Activated CD4-positive, alpha-beta memory T cell treated with anti-CD3 and anti-CD28 coated beads for 36 hours (primary cell): ENCODE measurements at places on chromosomes 7 and 10. TPM values are rescaled to one million over a fixed set of nuclear protein-coding genes. Genes with fewer than 3 reads are reported as not detected.

Gene SRRM3
- total RNA-seq, result not detected

Gene DNAJC12
- total RNA-seq, result 11.5 TPM

Gene SPDYE16
- total RNA-seq, result 0.19 TPM

Gene SH2D4B
- not detected for total RNA-seq

Gene TEX47
- total RNA-seq, result not detected

Gene WNT8B
- 0.46 TPM for total RNA-seq

Gene SLC13A1
- total RNA-seq, result not detected

GRCh38 chr7:32219416-32219815, 149.2 kb upstream of the PDE1C start:
- DNase-seq, result no peak

- DNase-seq, result no peak
These were observed 53.8 kb upstream of the ITGB8 start for GRCh38 chr7:20276705-20277472.

- no peak for DNase-seq
These were observed 31.4 kb upstream of the DLX6 start for GRCh38 chr7:96973986-96974385.

GRCh38 chr7:18754766-18755165, 259.2 kb downstream of the HDAC9 start:
- DNase-seq, result no peak

- DNase-seq, result no peak
These were observed 74.5 kb downstream of the LANCL2 start for GRCh38 chr7:55439627-55440026.

DNA sequence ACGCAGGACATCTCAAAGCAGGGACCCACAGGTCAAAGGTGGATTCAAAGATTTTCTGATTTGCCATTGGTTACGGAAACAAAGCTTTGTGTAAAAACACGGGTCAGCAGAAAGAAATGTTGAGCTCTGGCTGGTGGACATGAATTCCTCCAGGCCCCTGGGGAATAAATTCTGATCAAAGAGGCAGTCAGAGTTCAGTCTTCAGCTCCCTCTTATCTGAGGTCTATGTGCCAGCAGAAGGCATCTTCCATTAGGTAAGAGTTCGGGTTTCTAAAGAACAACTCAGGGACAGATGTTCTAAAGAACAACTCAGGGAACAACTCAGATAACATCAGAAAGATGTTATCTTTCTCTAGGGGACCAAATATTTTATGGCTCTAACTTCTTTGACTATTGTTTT, 64.9 kb upstream of the PALS2 start:
- no peak for DNase-seq

GRCh38 chr7:71574153-71574860, 442.4 kb downstream of the GALNT17 start:
- DNase-seq, result no peak

DNA sequence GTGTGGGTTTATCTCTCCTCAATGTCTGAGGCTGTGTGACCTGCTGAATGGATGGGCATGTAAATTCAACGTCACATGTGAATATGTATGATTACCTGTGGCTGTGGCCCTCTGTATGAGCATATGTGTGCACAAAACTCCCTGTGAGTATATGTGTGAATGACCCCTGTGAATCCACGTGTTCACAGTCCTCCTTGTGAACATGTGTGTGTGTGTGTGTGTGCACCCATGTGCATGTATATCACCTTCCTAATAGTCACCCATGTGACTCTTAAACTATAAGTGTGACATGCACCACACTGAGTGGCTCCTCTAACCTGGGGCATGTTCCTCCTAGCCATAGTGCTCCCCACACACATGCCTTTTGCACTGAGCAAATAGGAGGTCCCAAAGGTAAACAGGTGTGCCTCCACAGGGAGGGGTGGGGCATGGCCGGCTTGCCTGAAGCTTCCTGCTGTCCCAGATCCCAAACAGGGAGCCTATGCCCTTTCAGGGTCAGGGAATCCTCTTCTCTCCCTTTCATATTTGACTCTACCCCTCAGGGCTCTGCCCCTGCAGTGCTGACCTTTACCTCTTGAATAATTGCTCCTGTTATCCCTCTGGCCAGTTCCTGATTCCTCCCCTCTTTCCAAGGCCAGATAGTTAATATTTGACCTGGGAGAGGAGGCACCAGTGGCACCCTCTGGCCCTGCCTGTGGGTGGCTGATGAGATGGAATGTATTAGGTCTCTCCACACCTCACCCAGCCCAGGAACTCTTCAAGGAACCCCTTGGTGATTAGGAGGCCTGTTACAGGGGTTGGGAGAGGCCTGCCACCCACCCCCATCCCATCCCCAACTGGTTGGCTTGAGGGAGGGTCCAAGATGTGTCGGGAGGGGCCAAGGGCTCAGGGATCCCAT, 1.9 kb downstream of the SEMA4G start:
- DNase-seq, result no peak

GRCh38 chr7:36522453-36523007, 132.9 kb downstream of the ANLN start:
- no peak for DNase-seq

DNA sequence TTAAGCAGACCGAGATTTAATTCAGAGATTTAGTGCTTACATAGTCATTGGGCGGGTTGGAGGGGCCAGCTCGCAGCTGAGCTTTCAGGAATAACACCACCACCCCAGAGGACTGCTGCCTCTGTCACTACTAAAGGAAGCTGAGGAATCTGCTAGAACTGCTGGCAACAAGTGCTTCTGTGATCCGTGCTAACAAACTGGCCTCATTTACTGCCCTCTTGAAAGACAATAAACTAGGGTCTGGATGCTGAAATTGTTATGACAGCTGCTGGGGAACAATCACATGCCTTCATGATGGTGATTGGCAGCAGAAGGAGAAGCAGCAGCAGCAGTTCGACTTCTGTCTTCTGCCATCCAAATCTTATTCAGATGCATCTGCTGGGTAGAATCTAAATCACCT, 285.5 kb upstream of the TAC1 start:
- no peak for DNase-seq

GRCh38 chr7:253581-254336, 36.2 kb upstream of the FOXL3 start:
- DNase-seq, result no peak

DNA sequence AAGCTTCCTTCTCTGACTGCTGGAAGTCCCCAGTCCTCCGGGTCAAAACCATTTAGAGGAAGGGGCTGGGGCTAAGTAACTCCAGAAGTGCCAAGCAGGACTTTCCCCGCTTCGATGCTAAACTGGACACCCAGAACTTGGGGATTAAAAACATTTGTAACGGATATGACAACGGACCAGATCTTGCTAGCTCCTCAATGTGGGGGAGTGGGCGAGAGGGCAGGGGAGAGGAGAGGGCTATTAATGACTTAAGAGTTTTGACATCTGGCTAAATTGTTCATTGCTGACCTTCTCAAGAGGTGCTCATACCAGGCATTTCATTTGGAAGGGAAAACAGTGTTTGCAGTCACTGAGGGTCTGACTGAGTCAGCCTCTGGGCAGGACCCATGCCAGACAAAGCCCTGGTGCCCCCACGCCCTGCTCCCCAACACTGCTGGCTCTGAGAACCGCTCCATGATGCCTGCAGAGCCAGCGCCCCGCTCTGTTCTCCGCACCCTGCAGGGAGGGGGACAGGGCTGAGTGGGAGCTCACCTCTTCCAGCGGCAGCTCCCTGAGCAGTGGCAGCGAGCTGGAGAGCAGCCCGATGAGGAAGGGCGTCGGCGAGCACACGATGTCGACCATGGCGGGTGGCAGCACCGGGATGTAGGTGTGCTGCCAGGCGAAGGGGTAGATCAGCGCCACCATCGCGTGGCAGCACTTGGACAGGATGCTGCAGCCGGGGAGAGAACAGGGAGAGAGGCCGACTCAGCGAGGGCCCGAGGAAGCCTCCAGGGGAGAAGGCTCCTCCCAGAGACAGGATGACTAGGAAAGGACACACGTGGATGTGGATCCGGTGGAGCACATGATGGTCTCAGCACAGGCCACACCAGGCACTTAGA, 47.7 kb upstream of the MKRN1 start:
- no peak for DNase-seq

- DNase-seq, result no peak
These were observed 421.9 kb downstream of the PTPRN2 start for GRCh38 chr7:158165711-158166110.

DNA sequence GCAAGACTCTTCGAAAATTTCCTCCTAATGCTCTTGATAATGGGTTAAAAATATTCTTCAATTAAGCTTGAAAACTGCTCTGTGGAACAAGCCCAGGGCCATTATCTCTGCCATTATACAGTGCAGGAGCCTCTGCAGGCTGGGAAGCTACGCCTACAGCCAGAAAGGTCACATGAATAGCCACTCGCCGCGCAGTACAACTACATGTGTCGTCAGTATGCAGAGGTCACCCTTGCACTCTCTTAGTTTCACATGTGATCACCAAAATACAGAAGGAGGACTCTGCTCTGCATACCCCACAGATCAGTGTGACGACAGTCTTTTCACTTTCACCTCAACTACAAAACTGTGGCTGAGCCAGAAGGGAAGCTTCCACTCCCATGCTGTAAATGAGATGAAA, 141.8 kb upstream of the C1QL3 start:
- DNase-seq, result no peak

DNA sequence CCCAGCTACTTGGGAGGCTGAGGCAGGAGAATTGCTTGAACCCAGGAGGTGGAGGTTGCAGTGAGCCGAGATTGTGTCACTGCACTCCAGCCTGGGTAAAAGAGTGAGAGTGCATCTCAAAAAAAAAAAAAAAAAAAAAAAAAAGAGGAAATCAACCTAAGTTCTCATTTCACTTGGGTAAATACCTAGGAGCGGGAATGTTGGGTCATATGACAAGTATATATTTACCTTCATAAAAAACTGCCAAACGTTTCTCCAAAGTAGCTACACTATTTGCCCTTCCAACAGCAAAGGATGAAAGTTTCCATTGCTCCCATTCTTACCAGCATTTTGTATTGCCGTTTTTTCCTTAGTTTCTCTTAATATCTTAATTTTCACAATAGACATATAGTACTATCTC, 9.8 kb downstream of the P4HA1 start:
- no peak for DNase-seq

GRCh38 chr7:102258073-102258748, 28.5 kb upstream of the SH2B2 start:
- DNase-seq, result no peak

- DNase-seq, result no peak
These were observed 100.1 kb downstream of the HOXA1 start for GRCh38 chr7:26995666-26996065.

- no peak for DNase-seq
These were observed 20.2 kb upstream of the ASL start for GRCh38 chr7:66055321-66055956.

GRCh38 chr10:1611936-1612550, 125.3 kb downstream of the ADARB2 start:
- DNase-seq, result no peak

- DNase-seq, result no peak
These were observed 3.6 kb upstream of the HOXA13 start for GRCh38 chr7:27203365-27203953.

- no peak for DNase-seq
These were observed 23.8 kb downstream of the SCIN start for GRCh38 chr7:12594122-12594897.
